Left lung (tissue), 14 donors: ENCODE measurements at places on chromosomes 5 and 9. TPM values are rescaled to one million over a fixed set of nuclear protein-coding genes. Genes with fewer than 3 reads are reported as not detected.

- H3K27me3 ChIP-seq, result no peaks in the 10 kb centered on the region
- H3K36me3 ChIP-seq, result no peaks in the 10 kb centered on the region
- no peak for DNase-seq
Measured at GRCh38 chr5:135671052-135671705, 92.4 kb upstream of the CXCL14 start.

DNA sequence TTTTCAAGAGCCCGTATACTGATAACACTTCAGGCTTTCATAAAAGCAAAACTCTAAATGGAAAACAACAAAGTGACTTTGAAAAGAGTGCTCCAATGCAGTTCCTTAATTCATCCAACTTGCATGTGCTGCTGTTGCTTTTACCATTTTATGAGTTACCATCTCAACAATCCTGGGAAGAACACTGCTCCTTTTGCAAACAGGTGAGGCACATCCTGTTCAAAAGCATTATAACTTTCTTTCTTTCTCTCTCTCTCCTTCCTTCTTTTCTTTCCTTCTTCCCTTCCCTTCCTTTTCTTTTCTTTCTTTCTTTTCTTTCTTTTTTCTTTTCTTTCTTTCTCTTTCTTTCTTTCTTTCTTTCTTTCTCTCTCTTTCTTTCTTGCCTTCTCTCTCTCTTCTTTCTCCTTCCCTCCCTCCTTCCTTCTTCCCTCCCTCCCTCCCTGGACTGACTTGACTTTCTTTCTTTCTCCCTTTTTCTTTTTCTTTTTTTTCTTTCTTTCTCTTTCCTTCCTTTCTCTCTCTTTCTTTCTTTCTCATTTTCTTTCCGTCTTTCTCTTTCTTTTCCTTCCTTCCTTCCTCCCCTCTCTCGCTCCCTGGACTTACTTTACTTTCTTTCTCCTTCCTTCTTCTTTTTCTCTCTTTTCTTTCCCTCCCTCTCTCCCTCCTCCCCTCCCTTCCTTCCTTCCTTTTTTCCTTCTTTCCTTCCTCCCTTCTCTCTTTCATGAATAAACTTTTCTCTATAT, 11.2 kb upstream of the PARP8 start:
- no peak overlapping the region for H3K27ac ChIP-seq
- peaks cover 10% of the 10 kb centered on the region for H3K4me1 ChIP-seq
- no peaks in the 10 kb centered on the region for H3K27me3 ChIP-seq
- DNase-seq, result no peak
- H3K4me3 ChIP-seq, result no peak overlapping the region
- no peaks in the 10 kb centered on the region for H3K36me3 ChIP-seq

- H3K4me3 ChIP-seq, result no peak overlapping the region
- H3K4me1 ChIP-seq, result no peaks in the 10 kb centered on the region
- no peaks in the 10 kb centered on the region for H3K27me3 ChIP-seq
- no peaks in the 10 kb centered on the region for H3K36me3 ChIP-seq
- H3K27ac ChIP-seq, result no peak overlapping the region
Measured at GRCh38 chr9:118954857-118955256, 414.4 kb downstream of the BRINP1 start.

GRCh38 chr5:146778795-146779194, 99.8 kb downstream of the PPP2R2B start:
- H3K36me3 ChIP-seq, result no peaks in the 10 kb centered on the region
- no peak overlapping the region for H3K27ac ChIP-seq
- no peak overlapping the region for H3K4me3 ChIP-seq
- no peaks in the 10 kb centered on the region for H3K27me3 ChIP-seq
- no peak for DNase-seq

Gene WNT8A
- polyA plus RNA-seq, result not detected

Gene IL3
- not detected for polyA plus RNA-seq

Gene PIP5K1B
- polyA plus RNA-seq, result 3.2 TPM
